ENCODE measurements at places on chromosomes 11 and 22. TPM values are rescaled to one million over a fixed set of nuclear protein-coding genes. Genes with fewer than 3 reads are reported as not detected.

The SMPD1 gene
- total RNA-seq = 51.9 TPM

DNA sequence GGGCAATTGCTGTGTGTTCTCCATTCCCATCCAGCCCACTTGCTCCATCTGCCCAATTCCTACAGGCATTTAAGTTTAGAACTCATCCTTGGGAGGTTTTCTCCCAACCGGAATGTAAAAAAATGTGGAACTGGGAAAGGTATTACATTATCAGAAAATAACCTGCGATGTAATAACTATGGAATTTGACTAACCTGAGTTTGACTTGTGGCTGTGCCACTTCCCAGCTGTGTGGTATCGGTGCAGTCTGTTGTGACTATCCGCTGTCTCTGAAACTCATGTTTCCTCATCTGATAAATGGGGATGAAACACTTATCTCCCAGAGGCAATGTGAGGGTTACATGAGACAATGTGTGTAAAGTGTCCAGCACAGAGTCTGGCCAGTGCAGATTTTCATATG lies 77.6 kb downstream of the TENM4 start:
- H3K4me3 ChIP-seq = no peak overlapping the region
- H3K4me1 ChIP-seq = no peaks in the 10 kb centered on the region
- no peak overlapping the region for H3K27ac ChIP-seq
- no peaks in the 10 kb centered on the region for H3K36me3 ChIP-seq
- no peak for DNase-seq

DNA sequence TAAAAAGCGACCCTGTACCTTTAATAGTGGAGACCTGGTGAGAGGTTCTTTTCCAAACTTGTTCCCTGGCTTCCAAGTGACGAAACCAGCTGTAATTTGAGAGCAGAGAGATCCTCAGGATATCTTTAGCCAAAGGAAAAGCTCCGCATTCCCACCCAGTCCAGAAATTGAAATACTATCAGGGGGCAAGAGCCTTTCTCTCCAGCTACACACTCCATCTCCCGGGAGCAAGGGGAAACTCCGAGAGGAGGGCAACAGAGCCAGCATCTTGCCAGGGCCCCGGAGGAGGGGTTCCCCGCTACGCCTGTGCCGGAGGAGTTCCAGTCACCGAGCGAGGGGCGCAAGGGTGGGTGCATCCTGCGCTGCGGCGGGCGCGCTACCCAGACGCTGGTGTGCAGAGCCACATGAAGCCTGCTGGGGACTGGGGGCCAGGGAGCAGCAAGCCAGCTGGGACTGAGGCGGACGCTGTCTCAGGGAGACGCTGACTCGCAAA lies at the start of gene FIBIN:
FIBIN (plus strand) TSS at position 148 of the 493 bp plus-strand sequence. CDS start 415 bp downstream, outside the sequence.
- no peak for DNase-seq
- no peaks in the 10 kb centered on the region for H3K36me3 ChIP-seq
- H3K27me3 ChIP-seq = no peaks in the 10 kb centered on the region
- no peaks in the 10 kb centered on the region for H3K4me1 ChIP-seq
- no peak within 1 kb of the TSS for H3K4me3 ChIP-seq

DNA sequence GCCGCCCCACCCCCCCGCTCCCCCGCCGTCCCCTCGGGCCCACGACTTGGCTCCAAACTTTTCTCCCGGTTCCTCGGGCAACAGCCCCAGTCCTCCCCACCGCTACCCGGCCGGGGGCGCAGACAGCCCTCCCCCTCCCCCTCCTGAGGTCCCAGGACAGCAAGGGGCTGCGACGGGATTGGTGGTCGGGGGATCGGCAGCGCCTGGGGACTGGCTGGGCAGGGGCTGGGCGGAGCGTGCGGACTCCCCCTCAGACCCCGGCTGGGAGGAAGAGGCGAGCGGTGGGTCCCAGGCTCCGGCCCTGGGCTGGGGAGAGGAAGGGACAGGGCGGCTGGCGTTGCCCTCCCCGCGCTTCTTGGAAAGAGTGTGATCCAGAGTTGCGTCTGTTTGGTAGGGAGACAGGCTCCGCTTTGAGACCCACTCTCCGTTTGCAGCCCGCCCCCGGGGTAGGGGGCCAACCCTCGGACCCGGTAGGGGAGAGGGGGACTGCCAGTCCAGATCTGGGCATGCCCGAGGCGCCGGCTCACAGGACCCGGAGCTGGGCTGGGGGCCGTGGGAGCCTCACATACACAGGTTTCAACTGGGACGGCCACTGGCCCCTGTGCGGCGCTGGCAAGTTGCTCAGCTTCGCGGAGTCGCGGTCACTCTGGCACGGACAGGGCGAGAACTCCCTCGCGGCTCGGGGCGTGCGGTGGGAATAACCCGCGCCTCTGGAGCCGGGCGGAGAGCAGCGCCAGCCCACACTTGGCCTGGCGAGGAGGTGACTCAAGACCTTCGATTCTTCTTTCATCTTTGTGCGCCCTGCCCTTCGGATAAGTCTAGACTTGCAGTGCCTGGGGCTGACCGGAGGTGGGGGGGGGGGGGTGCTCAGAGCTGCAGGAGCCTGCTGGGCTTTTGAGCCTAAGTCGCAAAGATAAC lies 999 bp downstream of the TSKU start:
- peak; percentile 84 for DNase-seq
- H3K36me3 ChIP-seq = no peaks in the 10 kb centered on the region
- H3K4me1 ChIP-seq = peaks cover 2% of the 10 kb centered on the region
- H3K27me3 ChIP-seq = no peaks in the 10 kb centered on the region

GRCh38 chr22:46823654-46824053 lies 61.2 kb downstream of the TBC1D22A start:
- no peak for DNase-seq
- no peak overlapping the region for H3K4me3 ChIP-seq
- no peaks in the 10 kb centered on the region for H3K27me3 ChIP-seq
- H3K4me1 ChIP-seq = peaks cover 9% of the 10 kb centered on the region
- no peak overlapping the region for H3K27ac ChIP-seq
- H3K36me3 ChIP-seq = no peaks in the 10 kb centered on the region

The MMP11 gene
- total RNA-seq = 10.1 TPM

- no peak overlapping the region for H3K4me3 ChIP-seq
- no peaks in the 10 kb centered on the region for H3K36me3 ChIP-seq
- no peaks in the 10 kb centered on the region for H3K4me1 ChIP-seq
- no peak overlapping the region for H3K27ac ChIP-seq
- H3K27me3 ChIP-seq = no peaks in the 10 kb centered on the region
- no peak for DNase-seq
These were observed 64.8 kb downstream of the TENM4 start for GRCh38 chr11:79375818-79376550.

- no peak overlapping the region for H3K4me3 ChIP-seq
- H3K4me1 ChIP-seq = peaks cover 6% of the 10 kb centered on the region
- no peak overlapping the region for H3K27ac ChIP-seq
- no peaks in the 10 kb centered on the region for H3K27me3 ChIP-seq
These were observed 28.3 kb upstream of the PARVB start for GRCh38 chr22:43995798-43996169.

DNA sequence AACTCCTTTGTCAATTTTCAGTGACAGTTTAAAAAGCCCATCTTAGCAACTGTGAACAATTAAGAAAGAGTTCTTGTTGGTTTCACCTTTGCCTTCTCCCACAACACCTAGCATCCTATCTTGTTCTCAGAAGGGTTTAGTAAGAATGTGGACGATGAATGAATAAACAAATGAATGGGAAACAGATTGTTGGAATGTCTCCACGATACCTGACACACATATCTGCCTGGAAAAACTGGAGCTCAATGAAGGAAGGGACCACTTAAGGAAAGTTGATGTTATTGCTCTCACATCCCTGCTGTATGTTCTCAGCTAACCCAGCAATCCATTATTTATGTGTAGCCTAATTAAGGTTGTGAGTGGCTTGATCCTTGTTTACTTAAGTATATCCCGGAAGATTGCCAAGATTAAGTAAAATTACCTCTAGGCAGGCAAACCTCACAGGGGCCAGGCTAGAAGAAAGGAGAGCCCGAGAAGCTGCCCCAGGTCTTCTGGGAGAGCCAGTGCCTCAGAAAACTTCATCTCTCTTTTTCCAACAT lies 286.4 kb downstream of the NXPE2 start:
- H3K36me3 ChIP-seq = no peaks in the 10 kb centered on the region
- H3K27me3 ChIP-seq = no peaks in the 10 kb centered on the region
- no peak for DNase-seq
- no peak overlapping the region for H3K4me3 ChIP-seq

The ELFN2 gene
- 1.3 TPM for total RNA-seq

DNA sequence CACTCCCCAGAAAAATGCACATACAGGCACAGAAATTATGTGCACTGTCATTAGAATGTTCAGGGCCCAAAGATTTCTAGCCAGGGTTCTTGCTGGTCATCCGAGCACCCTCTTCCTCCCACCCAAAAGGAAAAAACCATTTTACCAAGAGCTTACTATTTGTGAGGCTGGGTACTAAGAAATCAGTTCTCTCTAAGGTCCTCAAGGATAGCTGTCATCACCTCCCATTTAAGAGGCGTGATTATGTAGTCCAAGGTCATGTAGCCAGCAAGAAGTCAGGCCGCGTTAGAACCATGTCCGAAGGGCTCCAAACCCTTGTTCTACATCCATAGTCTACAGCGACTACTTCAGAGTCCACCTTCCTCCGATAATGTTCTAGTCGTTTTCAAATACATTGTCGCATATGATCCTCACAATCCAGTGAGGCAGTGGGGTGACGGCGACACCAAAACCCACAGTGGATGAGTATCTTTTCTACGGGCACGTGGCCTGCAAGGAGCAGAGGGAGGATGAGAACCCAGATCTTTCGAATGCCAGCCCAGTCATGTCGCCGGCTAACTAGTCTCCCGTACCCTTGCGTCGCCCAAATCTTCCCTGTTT lies 634 bp downstream of the TIMM8B start:
- peak overlapping the region; percentile 42 for H3K27ac ChIP-seq
- peak overlapping the region; percentile 90 for H3K4me3 ChIP-seq
- H3K4me1 ChIP-seq = peaks cover 13% of the 10 kb centered on the region
- H3K36me3 ChIP-seq = peaks cover 16% of the 10 kb centered on the region

DNA sequence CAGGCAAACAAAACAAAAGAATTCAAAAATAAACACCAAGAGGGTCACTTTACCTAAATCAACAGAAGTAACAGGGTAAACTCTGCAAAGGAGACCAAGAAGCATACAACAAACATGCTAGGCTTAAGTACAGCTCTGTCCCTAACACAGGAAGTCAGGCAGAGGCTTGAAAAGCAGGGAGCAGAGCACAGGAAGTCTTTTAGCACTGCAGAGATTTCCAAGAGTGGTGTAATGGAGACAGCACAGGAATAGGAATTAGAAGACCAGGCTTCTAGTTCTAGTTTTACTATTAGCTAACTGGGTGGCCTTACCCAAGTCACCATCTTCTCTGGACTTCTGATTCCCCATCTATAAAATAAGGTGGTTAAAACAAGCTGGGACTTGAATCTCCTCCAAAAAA lies 1.9 kb downstream of the RBFOX2 start:
- no peaks in the 10 kb centered on the region for H3K27me3 ChIP-seq
- no peaks in the 10 kb centered on the region for H3K36me3 ChIP-seq
- H3K4me3 ChIP-seq = peak overlapping the region; percentile 60
- peak; percentile 49 for DNase-seq
- peak overlapping the region; percentile 0 for H3K27ac ChIP-seq
- H3K4me1 ChIP-seq = peaks cover 21% of the 10 kb centered on the region

The OR52N4 gene
- not detected for total RNA-seq

The MOGAT2 gene
- not detected for total RNA-seq

DNA sequence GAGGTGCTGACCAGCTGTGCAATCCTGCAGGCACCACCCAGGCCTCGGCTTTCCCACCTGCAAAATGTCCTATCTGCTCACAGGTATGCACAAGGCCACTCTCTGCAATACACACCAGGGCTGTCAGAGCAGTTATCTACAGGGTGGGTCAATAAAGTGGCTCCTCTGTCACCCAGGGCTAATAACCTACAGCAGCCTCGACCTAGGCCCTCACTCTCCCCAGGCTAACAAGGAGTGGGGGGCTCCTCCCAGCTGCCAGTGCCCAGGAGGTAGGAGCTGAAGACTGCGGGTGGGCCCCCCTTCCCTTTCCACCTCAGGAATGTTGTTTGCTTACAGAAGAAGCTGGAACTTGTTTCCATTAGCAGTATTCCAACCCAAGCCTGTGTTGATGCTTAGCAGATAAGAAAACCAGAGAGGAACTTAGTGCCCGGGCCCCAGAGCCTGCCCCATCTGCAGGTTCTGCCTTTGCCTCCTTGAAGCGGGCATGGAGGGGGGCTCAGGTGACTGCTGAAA lies 26.8 kb downstream of the MYH9 start:
- peaks cover 8% of the 10 kb centered on the region for H3K36me3 ChIP-seq
- H3K4me1 ChIP-seq = peaks cover 89% of the 10 kb centered on the region
- no peak overlapping the region for H3K4me3 ChIP-seq
- H3K27me3 ChIP-seq = no peaks in the 10 kb centered on the region
- peak overlapping the region; percentile 64 for H3K27ac ChIP-seq

- no peaks in the 10 kb centered on the region for H3K36me3 ChIP-seq
- DNase-seq = no peak
- peak overlapping the region; percentile 75 for H3K27ac ChIP-seq
- peaks cover 43% of the 10 kb centered on the region for H3K4me1 ChIP-seq
- H3K27me3 ChIP-seq = no peaks in the 10 kb centered on the region
These were observed 12.3 kb downstream of the MS4A6A start for GRCh38 chr11:60170566-60170965.

- no peak overlapping the region for H3K4me3 ChIP-seq
- no peak overlapping the region for H3K27ac ChIP-seq
- H3K36me3 ChIP-seq = no peaks in the 10 kb centered on the region
- H3K4me1 ChIP-seq = no peaks in the 10 kb centered on the region
- no peak for DNase-seq
These were observed 9.2 kb upstream of the NDUFS8 start for GRCh38 chr11:68021167-68021787.

The SLC22A6 gene
- not detected for total RNA-seq

GRCh38 chr11:1217151-1217550 lies 5.7 kb upstream of the MUC5B start:
- DNase-seq = no peak
- H3K27me3 ChIP-seq = peaks cover 10% of the 10 kb centered on the region
- no peaks in the 10 kb centered on the region for H3K36me3 ChIP-seq
- H3K27ac ChIP-seq = no peak overlapping the region
- H3K4me1 ChIP-seq = no peaks in the 10 kb centered on the region
- H3K4me3 ChIP-seq = no peak overlapping the region

DNA sequence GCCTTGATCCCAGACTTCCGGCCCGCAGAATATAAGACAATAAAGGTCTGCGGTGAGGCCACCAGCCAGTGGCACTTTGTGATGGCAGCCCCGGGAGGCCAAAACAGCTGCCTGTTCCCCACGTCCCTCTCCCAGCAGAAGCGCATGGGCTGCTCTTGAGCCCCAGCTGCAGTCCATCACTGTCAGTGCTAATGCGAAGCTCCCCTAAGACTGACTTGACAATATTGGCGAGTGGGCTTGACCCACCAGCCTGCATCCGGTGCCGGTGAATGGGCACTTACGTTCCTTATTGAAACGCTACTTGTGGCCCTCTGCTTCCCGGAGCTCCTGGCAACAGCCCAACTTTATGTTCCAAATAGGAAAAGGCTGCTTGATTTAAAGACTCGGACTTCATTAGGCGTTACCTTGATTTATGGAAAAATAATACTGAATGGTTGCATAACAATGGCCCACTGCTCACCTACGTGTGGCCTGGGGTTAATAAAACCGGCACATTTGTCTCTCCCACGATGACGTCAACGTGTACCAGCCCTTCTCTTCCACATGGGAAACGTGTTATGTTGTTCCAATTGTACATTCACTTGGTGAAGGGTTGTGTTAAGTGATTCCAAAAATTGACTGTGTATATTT lies 93.4 kb upstream of the SEPTIN5 start:
- H3K4me1 ChIP-seq = peaks cover 20% of the 10 kb centered on the region
- no peak overlapping the region for H3K4me3 ChIP-seq
- no peak overlapping the region for H3K27ac ChIP-seq
- no peaks in the 10 kb centered on the region for H3K36me3 ChIP-seq

The OR51B2 gene
- total RNA-seq = not detected

GRCh38 chr11:76723142-76723541 lies 52.6 kb upstream of the LRRC32 start:
- H3K27me3 ChIP-seq = peaks cover 22% of the 10 kb centered on the region
- no peaks in the 10 kb centered on the region for H3K4me1 ChIP-seq
- H3K4me3 ChIP-seq = no peak overlapping the region
- no peaks in the 10 kb centered on the region for H3K36me3 ChIP-seq

The TBCEL gene
- 19.7 TPM for total RNA-seq

The SUSD2 gene
- 0.27 TPM for total RNA-seq

The SAA4 gene
- total RNA-seq = not detected

The UCP3 gene
- 1.3 TPM for total RNA-seq

Measured in endothelial cell of umbilical vein (primary cell).